ENCODE measurements at places on chromosomes 1 and 21. TPM values are rescaled to one million over a fixed set of nuclear protein-coding genes. Genes with fewer than 3 reads are reported as not detected.
A peak's percentile ranks its signal among the peaks of the same experiment; 100 is the strongest.

UTS2 gene
- total RNA-seq: not detected

- H3K27ac ChIP-seq: peak overlapping the region; percentile 93
- H3K4me1 ChIP-seq: peaks cover 43% of the 10 kb centered on the region
- no peak overlapping the region for H3K4me3 ChIP-seq
- no peak for DNase-seq
Observed at GRCh38 chr1:206049919-206050600, 2.9 kb upstream of the RHEX start.

DNA sequence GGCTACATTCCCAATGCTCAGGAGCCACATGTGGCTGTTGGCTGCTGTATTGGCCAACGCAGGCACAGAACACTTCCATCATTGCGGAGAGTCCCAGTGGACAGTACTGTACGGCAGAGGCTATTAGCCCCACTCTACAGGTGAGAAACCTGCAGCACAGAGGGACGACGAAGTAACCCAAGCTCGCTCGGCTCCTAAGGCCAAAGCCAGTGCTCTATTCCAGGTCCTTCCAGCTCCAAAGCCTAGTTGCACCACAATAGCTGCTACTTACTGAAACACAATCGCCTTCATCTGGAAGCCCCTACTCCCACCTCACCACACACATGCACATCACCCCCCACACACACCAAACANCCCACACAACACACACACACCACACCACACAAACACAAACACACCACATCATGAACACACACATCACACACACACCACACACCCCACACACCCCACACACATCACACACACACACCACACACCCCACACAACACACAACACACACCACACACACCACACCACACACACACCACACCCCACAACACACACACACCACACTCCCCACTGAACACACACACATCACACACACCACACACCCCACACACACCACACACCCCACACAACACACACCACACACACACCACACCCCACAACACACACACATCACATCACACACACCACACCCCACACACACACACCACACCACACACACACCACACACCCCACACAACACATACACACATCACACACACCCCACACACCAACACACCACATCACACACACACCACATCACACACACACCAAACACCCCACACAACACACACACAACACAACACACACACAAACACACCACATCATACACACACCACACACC is 3.2 kb downstream of the LYPD8 start:
- H3K27me3 ChIP-seq: no peaks in the 10 kb centered on the region
- no peak for DNase-seq
- no peaks in the 10 kb centered on the region for H3K4me1 ChIP-seq
- H3K36me3 ChIP-seq: no peaks in the 10 kb centered on the region

HRNR gene
- not detected for total RNA-seq

DNA sequence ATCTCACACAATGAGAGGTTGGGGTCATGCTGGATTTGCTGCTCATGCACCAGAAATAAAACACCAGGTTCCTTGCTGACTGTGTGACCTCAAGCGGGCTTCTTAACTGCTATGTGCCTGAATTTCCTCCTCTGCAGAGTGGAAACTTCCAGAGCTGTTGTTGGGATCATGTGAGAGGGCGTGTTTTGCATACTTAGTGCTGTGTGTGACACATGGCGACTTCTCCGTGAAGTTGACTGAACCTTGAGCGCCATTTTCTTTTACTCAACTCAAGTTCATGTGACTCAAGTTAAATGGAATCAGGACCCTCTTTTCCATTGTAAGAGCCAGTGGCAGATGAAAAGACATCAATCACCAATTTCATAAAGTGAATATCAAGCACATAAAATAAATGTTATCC is 224.0 kb downstream of the KIF26B start:
- H3K4me1 ChIP-seq: peaks cover 21% of the 10 kb centered on the region
- no peak overlapping the region for H3K4me3 ChIP-seq
- H3K36me3 ChIP-seq: no peaks in the 10 kb centered on the region

GRCh38 chr21:14657241-14658008 is 111.3 kb upstream of the SAMSN1 start:
- H3K4me3 ChIP-seq: no peak overlapping the region
- H3K27ac ChIP-seq: no peak overlapping the region
- peaks cover 5% of the 10 kb centered on the region for H3K4me1 ChIP-seq
- H3K36me3 ChIP-seq: peaks cover 2% of the 10 kb centered on the region
- DNase-seq: no peak
- H3K27me3 ChIP-seq: no peaks in the 10 kb centered on the region

- no peak for DNase-seq
- no peaks in the 10 kb centered on the region for H3K36me3 ChIP-seq
- no peaks in the 10 kb centered on the region for H3K4me1 ChIP-seq
- H3K27ac ChIP-seq: no peak overlapping the region
- no peak overlapping the region for H3K4me3 ChIP-seq
Observed at GRCh38 chr1:41353744-41354143, 7.5 kb upstream of the FOXO6 start.

DNA sequence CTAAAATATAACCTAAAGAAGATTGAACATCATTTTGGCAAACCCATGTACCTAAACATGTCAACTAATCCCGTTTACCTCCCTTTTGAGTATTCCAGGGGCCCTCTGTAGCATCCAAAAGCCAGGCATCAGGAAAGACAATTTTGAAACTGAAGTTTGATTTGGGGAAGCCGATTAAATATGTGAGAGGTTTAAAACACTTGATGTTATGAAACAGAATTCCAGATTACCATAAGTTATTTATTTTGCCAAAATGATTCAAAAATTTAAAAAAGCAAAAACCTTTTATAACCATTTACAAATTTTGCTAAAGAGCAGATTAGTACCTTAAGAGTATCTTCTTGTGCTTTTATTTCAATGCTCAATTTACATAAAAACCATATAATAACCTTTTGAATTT is 23.3 kb downstream of the ZNF648 start:
- no peak overlapping the region for H3K4me3 ChIP-seq
- peaks cover 9% of the 10 kb centered on the region for H3K4me1 ChIP-seq
- H3K36me3 ChIP-seq: peaks cover 5% of the 10 kb centered on the region
- no peak overlapping the region for H3K27ac ChIP-seq
- no peak for DNase-seq

KIFAP3 gene
- 24.1 TPM for total RNA-seq

All from activated CD4-positive, alpha-beta T cell treated with anti-CD3 and anti-CD28 coated beads, Interleukin-2, amount 10 ng/mL, durations not matched to agents 7 days and 5 days (primary cell).